ENCODE measurements at places on chromosomes 2 and 18.

DNA sequence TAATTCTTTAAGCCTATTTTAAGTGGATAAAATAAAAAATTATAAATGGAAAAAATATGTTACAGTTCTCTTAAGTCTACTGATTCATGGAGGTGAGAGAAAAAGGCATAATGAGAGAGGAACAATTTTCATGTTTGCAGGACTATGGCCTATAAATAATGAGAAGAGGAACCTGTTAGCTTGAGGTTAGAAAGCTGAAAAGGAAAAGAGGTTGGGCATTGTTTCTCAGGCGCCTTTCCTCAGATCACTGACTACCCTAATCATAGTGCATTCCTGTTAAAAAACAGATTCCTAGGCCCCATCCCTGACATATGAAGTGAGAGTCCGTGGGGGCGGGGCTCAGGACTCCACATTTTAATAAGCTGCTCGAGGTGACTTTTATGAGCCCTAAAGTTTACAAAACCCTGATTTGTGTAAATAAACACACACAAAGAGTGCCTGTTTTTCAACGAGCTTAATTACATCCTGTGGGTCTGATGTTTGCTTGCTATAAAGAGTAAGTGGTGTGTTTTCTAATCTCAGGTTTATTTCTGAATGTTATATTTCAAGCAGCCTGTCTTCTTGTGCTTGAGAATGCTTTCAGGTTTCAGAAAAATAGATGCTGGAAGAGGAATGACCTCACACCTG, 335.5 kb downstream of the CLIP4 start:
- no peak for DNase-seq

DNA sequence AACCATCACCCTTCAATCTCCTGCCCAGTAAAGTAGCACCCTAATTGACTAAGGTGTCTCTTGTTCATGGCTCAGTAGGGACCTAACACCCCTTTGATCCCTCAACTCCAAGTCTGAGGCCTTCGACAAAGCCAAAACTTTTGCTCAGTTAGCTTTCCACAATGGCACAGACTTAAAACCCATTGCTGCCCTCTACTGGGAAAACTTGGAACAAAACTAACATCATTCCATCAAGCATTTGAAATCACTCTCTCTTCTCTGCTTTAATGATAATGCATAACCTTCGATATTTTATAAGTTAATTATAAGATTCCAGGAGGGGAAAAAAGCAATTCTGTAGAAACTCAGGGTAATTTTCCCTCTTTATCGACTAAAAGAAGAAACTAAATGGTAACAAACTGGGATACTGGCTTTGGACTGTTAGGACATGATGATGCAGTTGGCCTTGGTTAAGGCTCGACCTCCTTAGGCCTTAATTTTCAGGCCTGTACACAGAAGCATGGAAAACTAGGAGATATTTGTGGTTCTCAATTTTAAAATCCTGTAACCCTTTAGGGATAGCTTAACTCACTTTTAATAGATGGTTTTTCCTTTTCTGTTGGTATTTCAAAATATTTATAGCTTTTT, 127.8 kb downstream of the STK39 start:
- DNase-seq = no peak

DNA sequence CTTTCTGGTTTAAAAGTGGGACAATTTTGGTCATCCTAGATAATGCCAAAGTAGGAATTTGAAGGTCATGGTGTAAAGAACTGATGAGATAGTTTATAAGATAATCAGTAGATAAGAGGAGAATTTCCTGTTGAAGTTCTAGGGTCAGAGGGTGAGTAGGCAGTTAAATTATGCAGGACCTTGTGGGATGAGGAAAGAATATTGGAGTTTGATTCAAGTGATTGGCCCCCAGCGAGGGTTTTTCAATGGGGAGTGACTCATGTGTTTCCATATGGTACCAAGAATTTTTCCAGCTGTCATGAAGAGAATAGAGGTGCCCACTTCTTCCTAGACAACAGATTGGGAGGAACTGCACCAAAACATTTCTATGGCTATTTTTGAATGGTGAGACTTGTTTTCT, 940.2 kb upstream of the ZEB2 start:
- DNase-seq = no peak

- DNase-seq = no peak
Observed at GRCh38 chr2:47984041-47984440, 77.7 kb upstream of the FBXO11 start.

DNA sequence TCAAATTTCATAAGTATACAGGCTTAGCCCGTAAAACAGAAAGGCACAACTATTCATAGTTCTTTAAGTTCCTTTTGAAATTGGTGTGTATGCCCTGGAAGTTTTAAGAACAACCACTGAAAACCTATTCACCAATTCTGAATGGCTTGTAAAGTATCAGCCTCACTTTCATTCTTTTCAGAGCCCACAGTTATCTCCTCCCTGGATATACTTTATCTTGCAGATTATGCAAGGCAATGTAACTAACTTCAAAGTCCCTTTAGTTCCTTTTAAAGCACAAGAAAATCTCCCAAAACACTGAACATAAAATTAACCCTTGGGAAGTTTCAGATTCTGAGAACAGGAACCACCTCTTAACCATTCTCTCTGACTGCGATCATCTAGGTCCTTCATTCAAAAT, 1.1 kb downstream of the STRN start:
- DNase-seq = no peak

GRCh38 chr2:126883666-126884040, 15.0 kb upstream of the TEX51 start:
- no peak for DNase-seq

- no peak for DNase-seq
Observed at GRCh38 chr2:104703669-104704068, 150.2 kb upstream of the POU3F3 start.

GRCh38 chr2:205145888-205146287, 536.4 kb upstream of the NRP2 start:
- DNase-seq = no peak

GRCh38 chr18:23280844-23281243, 145.6 kb downstream of the CABLES1 start:
- DNase-seq = no peak

GRCh38 chr2:231270221-231271114, 72.0 kb downstream of the ARMC9 start:
- no peak for DNase-seq

GRCh38 chr18:39655341-39655740, 2089.7 kb upstream of the CELF4 start:
- no peak for DNase-seq

DNA sequence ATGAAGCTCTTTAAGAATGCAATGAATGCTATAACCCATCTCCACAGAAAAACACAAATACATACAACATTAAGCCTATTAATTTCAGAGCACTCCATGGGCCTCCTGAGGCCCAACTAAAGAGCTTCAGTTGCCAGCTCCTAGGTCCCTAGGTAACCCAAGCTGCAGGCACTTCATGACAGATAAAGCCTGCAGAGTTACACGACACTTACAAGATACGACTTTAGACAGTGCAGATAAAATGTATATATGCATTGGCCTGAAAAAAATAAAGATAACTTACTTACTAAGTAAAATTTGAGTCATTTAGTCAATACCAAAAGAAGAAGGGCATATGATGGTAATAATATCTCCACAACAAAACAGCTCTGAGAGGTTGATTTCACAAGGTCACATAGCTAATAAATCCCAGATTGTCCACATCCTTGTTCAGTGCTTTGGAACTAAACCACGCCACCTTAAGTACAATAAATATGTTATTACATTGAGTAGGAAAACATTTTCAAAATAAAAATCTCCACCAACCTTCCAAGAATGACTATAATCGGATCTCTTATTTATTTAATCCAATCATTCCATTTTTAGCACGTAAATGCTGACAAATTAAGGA, 3.4 kb downstream of the MAP4K3 start:
- DNase-seq = no peak

DNA sequence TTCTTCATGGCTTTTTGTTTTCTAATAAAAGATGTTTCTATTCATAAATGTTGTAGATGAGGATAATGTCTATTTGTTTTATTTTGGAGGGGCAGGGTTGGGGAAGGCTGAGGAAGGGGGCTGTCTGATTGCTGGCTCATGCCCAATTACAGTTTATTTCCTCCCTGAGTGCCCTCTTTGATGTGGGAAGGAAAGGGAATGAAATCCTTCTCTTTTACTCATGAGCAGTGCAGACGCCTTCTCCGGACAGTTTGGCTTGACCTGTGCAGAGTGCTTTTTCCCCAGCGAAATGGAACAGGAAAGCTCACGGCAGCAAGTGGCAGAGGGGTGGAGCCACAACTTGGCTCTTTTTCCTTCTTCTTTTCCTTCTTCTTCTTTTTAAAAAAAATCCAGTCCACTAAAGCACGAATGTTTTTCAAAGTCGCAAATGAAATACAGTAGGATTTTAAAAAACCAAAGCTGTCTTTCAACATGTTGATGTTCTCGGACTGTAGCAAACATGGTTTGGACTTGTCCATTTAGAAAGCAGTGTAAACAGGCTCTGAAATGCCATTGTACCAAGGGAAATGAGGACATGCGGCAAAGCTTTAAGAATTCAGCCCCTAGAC, 34.5 kb downstream of the RAB31 start:
- DNase-seq = no peak

GRCh38 chr18:49476664-49477411, 10.2 kb downstream of the C18orf32 start:
- DNase-seq = no peak

DNA sequence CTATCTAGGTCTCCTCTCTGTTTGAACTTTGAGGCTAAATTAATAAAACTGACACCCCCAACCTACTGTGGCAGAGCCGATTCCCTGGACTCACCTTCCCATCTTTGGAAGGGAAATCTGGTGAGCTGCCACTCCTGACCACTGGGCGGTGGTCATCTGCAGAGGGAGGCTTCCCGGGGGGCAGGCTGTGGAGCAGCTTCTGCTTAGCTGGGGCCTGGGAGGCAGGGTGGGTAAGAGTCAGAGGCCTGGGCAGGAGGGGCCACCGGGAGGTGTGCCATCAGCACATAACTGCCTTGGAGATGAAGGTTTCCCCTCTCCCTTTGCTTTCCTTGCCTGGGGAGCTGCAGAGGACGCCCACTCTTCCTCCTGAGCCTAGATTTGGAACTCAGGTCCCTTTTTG, 2.3 kb upstream of the NPPC start:
- DNase-seq = peak; percentile 28

GRCh38 chr2:135009339-135009738, 37.9 kb downstream of the MAP3K19 start:
- DNase-seq = no peak

DNA sequence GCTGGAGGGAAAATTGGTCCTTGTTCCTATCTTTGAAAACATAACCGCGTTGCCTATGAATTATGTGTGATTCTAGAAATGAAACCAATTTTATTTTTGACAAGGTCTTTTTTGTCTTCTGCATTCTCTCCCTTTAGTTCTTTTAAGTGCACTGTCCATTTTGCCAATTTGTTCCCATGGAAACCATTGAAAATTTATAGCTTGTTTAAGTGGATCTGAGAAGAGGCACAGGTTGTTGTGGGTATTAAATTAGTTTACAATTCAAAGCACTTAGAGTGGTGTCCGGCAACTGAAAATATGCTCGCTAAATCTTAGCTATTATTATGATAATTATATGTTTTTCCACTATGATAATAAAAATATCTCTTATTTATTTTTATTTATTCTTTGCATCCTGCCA, 107.5 kb upstream of the FSHR start:
- DNase-seq = no peak

- DNase-seq = no peak
Observed at GRCh38 chr2:197208024-197208423, 102.6 kb downstream of the ANKRD44 start.

- no peak for DNase-seq
Observed at GRCh38 chr2:109230941-109231420, 102.0 kb downstream of the SH3RF3 start.

DNA sequence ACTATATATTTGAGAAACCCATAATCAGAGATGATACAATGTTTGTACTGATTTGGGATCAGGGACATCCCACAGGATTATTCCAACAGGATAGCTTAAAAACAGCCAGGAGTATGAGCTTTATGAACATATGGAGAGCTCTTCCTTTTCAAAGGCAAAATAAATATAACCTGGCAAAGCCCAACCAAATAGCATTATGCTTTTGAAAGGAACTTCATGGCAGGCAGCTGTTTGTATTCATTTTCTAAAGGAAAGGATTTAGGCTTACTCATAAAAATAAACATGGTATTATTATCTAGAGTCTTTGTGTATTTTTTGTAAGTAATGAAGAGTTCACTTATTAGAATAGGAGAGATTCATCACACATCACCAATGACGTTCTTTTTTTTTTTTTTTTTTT, 44.4 kb downstream of the CCDC195 start:
- no peak for DNase-seq

DNA sequence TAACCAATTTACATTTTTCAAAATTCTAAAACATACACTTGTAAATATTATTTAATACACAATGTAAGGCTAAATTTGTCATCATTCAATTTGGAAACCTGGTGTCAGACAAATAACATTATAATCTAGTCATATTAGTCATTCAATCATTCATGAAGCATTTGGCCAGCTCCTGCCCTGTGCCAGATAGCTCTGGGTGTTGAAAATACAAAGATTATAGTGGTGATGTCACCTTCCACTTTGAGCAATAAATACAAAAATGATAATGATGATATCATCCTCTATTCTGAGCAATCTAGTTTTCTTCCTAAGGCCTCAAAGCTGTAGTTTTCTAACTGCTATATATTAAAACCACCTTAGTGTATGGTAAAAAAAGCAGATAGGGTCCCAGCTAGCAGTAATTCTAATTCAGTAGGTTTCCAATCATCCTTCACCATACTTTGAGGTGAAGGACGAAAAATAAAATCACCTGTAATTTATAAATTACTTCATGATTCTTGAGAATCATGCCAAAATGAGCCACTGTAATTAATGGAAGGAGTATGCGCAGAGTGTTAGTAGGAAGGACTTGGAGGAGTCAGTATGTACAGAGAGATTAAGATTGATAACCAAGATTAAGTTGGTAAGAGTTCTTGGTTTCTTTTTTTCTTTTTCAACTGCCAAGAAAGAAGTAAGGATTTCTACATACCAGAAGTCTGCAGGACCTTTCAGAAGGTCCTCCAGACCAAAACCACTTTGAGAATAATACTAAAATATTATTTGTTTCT, 23.2 kb downstream of the MEMO1 start:
- DNase-seq = no peak

- no peak for DNase-seq
Observed at GRCh38 chr18:4797002-4797685, 342.0 kb upstream of the DLGAP1 start.

DNA sequence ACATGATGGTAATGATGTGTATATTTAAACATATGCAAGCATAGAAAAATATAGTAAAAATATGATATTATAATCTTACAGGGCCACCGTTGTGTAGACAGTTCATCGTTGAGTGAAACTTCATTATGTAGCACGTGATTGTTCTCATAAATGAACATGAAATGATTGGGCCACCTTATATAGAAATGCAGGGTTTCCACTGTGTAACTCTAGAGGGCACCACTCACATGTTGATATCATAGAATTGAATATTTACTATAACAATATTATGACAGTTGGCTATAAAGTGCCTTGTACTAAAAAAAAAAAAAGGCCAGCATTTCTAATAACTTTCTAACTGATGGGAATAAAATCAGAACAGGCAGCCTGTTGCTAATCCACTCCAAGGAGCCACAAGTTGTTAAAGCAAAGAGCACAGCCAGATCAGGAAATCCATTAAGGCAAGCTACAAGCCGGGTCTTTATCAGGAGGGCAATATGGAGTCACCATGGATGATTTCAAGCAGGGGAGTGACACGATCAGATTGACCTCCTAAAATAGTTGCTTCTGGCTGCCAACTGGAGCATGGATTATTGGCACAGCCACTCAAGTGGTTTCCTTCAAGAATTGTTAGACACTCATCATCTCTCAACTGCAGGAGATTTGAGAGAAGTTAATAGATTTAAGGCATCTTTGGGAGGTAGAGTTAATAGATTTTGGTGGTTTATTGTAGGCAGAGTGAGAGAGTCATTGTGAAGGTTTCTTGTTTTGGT, 16.7 kb downstream of the IL1F10 start:
- DNase-seq = no peak
